Spinal cord (tissue), 10 donors: ENCODE measurements at places on chromosomes 11 and 22. TPM values are rescaled to one million over a fixed set of nuclear protein-coding genes. Genes with fewer than 3 reads are reported as not detected.

FGF3 gene
- total RNA-seq = not detected

SGSM1 gene
- total RNA-seq = 6.3 TPM

DDI1 gene
- total RNA-seq = not detected

TBX10 gene
- not detected for total RNA-seq

EXPH5 gene
- 3.6 TPM for total RNA-seq

TRIM44 gene
- total RNA-seq = 57.2 TPM

DNA sequence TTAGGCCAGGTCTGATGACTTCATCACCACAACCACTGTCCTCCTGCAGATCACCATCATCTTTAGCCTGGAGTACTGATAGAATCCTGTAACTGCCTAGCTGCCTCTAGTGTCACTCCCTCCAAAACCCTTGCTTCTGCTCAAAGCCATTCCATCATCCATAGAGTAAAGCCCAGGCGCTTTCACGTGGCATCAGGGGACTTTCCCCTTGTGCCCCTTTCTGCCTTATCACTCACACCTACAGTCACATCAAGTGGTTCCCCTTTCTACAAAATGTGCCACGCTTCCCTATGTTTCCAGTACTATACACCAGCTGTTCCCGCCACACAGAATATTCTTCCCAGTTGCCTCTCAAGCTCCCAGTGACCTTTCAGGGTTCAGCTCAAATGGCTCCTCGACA lies 75.9 kb downstream of the MN1 start:
- DNase-seq = no peak

DNA sequence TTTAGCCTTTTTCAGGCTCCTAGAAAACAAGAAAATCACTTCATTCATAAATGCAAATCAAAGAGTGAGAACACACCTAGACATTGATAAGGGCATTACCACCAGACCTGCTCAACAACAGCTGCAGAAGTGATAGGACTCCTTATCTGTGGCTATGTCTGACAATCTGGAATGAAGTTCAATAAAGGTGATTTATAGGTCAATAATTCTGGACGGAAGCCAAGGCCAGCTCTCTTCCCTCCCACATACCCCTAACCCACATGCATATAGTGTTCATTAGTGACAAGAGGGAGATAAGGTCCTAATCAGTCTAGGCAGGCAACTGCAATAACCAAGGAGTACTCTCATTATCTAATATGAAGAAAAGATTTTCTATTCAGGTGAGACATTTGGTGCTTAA lies 111.3 kb downstream of the ETS1 start:
- DNase-seq = no peak

DNA sequence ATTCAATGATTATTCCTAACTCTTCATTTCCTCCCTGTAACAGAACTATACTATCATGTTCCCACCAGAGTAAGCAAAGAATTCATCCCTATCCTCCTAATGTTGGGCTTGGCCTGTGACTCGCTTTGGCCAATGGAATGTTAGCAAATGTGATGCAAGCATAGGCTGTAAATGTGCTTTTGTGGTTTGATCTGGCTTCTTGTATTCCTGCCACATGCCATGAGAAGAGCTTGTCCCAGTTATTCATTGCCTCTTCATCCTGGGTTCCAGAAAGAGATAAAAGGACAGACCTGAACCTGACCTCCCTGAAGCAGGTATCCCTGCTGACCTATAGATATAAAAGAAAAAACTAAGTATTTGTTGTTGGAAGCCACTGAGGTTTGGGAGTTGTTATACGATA lies 51.0 kb downstream of the SYTL2 start:
- no peak for DNase-seq

DNA sequence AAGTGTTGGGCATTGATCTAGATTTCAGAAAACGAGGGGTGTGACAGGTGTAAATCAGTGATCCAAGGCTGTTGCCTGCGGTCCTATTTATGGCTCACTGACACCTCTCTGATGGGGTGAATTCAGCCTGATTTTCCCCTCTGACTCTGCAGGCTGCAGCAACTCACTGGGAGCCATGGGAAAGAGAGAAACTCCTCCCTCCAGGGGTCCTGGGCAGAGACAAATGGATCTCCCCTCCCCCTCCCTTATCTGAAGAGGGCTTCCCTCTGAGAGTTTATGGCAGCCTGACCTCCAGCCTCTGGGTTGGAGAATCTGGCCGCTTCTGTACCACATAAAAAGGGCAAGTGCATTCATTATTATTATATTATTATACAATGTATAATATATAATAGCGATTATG lies 1.8 kb upstream of the PKNOX2 start:
- DNase-seq = no peak

DNA sequence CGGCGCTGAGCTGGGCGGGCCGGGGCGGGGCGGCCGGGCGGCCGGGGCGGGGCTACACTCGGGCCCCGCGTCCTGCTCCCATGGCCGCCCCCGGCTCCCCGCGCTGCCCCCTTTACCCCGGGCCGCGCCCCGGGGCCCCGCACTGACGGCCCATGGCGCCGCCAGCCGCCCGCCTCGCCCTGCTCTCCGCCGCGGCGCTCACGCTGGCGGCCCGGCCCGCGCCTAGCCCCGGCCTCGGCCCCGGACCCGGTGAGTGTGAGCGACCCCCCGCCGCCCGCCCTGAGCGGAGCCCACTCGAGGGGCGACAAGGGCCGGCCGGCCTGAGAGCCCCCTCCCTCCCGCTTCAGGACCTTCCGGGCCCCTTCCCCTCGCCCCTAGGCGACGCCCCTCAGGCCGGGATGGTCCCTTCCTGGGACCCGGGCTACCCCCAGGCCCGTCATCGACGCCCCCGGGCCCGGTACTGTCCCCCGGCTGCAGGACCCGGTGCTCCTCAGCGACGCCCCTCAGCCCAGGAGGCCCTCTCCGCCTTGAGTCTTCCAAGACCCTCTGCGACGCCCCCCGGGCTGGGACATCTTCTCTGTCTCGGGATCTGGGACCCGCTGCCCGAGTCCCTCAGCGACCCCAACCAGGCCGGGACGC lies at the start of gene KREMEN1:
KREMEN1 (plus strand) TSS at position 57 of the 639 bp plus-strand sequence; CDS start at position 153, 96 bp downstream.
- no peak for DNase-seq

DNA sequence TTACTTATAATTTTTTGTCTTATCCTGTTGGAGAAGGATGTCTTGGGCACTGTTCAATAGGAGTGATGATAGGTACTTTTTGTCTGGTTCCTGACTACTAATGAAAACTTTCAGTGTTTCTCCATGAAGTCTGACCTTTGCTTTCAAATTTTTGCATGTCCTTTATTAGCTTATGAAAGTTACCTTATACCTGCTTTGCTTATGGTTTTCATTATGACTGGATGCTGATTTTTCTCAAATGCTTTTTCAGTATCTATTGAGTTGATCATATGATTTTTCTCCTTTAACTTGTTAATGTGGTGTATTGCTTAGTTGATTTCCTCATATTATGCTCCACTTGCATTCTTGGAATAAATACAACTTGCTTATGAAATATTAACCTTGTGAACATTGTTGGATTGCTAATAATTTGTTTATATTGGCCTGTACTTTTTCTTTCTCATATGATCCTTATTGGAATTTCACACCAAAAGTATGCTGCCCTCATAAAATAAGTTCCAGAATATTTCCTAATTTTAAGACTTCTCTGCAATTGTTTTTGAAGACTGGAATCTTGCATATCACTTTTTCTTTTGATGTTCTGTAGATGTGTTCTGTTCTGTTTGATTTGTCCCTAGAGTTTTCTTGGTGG lies 85.0 kb upstream of the SC5D start:
- no peak for DNase-seq

- DNase-seq = no peak
Observed at GRCh38 chr22:41787331-41787730, 13.1 kb upstream of the CCDC134 start.

DNA sequence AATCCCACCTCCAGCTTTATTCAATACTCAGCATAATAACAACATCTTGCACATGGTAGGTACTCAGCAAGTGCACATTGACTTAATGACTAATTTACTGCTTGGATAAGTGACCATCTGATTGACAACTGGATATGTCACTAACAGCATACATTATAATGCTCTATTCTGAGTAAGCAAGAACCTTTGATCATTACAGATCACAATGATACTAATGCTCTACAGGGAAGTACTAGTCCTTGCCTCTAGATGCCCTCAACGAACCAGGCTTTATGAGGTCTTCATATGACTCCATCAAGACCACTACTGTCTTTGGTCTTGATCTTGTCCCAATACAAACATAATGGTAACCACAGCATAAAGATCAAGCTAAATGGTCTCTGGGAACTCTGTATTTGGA lies 167.6 kb upstream of the MTMR2 start:
- DNase-seq = no peak

GRCh38 chr11:33110083-33110482 lies 51.2 kb downstream of the CSTF3 start:
- no peak for DNase-seq

- DNase-seq = no peak
Observed at GRCh38 chr11:105192115-105192514, 52.5 kb upstream of the CARD18 start.

- DNase-seq = no peak
Observed at GRCh38 chr11:125170510-125171031, 6.0 kb downstream of the PKNOX2 start.

- peak; percentile 78 for DNase-seq
Observed at GRCh38 chr11:113161711-113162591, 152.4 kb upstream of the TTC12 start.

DNA sequence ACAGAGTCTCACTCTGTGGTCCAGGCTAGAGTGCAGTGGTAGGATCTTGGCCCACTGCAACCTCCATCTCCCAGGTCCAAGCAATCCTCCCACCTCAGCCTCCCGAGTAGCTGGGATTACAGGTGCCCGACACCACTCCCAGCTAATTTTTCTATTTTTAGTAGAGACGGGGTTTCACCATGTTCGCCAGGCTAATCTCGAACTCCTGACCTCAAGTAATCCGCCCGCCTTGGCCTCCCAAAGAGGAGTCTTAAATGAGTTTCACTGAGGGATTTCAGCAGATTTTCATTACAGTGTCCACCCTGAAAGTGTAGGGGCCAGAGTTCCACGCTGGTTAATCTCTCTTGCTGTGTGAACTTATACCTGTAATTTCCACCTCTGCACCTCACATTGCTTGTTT lies 412 bp upstream of the RPS3 start:
- no peak for DNase-seq

- DNase-seq = no peak
Observed at GRCh38 chr22:28521451-28521850, 158.2 kb downstream of the TTC28 start.

DNA sequence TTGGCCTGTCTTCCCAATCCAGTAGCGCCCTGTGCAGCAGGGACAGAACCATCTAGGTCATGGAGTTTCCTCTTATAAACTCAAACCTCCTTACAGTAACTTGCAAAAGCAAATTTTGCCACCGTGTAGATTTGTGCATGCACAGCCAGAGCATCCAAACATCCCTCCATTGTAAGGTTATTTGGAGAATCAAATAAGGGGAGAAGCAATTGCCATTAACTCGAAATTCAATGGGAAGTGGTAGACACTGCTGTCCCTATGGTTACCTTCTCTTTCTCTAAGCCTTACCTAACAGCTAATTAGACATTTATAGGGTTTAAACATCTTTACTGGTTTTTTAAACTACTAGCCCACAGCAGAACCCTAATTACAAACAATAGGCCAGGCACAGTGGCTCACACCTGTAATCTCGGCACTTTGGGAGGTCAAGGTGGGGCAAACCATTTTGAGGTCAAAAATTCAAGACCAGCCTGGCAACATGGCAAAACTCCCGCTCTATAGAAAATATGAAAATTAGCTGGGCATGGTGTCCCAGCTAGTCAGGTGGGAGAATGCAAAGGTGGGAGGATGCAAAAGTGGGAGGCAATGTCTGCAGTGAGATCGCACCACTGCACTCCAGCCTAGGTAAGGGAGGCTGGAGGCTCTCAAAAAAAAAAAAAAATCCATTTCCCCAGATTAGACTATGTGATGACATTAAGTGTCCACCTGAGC lies 6.6 kb downstream of the HSPA8 start:
- no peak for DNase-seq

DNA sequence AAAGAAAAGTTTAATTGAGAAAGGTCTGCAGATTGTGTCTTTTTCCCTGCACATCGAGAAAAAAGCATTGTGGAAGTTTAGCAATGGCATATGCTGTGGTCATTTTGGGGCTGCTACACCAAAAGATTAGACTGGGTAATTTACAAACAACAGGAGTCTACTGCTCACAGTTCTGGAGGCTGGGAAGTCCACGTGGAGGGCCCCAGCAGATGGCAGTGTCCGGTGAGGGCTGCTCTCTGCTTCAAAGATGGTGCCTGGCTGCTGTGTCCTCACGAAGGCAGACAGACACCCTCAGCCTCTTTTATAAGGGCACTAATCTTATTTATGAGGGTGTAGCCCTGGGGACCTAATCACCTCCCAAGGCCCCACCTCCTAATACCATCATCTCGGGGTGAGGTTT lies 21.1 kb downstream of the PHF21B start:
- no peak for DNase-seq

DNA sequence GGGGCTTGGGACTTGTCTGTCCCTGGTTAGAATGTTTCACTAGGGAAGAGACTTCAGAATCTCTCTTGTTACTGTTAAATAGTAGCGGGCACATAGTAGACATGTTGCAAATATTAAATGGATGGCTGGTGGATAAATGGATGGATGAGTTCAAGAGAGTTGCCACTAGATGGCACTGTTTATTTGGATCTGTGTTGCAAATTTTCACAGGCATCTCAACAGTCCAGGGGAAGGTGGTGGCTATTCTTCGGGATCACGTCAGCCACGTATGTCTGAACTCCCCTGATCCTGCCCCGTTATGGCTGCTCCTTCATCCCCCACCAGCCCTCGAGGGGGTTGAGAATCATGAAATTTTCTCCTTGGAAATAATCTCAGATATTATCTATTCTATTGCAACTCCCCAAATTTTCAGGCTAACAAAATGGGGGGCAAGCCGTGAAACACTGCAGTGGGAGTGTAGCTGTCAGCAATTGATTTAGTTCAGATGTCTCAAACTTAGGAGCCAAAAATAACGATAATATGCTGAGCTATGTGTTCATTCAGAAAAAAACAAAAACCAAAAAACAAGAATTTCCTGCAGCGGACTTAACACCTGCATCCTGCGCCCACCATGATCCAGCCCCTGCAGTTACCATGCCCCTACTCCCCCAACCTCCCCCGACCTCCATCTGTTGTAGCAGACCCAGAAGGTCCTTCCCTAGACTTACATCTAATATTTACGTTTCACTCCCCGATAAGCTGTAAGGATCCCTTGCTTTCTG lies 29.1 kb upstream of the BIRC3 start:
- peak; percentile 54 for DNase-seq

GRCh38 chr11:7520981-7521487 lies 7.2 kb downstream of the PPFIBP2 start:
- DNase-seq = no peak

GRCh38 chr11:114773541-114774338 lies 95.4 kb downstream of the NXPE2 start:
- no peak for DNase-seq

- DNase-seq = no peak
Observed at GRCh38 chr11:77211594-77212251, 83.7 kb downstream of the MYO7A start.

GRCh38 chr11:88617226-88617625 lies 279.7 kb upstream of the CTSC start:
- no peak for DNase-seq
